ENCODE measurements at places on chromosomes 12 and 14.

DNA sequence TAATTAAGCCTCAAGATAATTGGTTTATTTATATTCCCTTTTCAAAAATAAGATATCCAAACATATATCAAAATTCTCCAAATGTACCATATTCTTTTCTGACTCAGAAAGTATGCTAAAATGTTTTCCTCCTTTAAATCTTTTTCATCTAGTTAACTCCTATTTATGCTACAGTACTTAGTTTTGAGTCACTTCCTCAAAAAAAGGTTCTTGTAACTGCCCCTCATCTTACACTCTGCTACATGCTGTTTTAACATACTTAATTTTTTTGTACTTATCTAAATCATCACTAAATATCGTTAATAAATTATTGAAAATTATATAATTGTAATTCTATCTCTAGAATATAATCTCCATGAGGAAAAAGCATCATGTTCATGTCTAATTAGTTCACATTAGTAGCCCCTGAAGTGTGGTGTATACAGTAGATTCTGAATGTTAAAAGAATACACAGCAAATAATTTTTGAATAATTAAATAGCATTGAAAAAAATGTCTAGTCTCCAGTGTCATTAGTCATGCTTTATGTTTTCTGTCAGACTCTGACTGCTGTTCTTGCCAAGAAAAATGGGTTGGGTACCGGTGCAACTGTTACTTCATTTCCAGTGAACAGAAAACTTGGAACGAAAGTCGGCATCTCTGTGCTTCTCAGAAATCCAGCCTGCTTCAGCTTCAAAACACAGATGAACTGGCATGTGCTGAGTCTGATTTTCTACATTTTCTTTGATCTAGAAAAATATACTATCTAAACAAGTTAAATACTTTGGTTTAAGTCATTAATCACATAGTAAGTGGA, 3.5 kb downstream of the KLRD1 start:
- no peak for DNase-seq

- no peak for DNase-seq
These were observed 39.5 kb downstream of the WASHC3 start for GRCh38 chr12:102022286-102022685.

GRCh38 chr12:71546322-71546861, 106.8 kb downstream of the LGR5 start:
- no peak for DNase-seq

DNA sequence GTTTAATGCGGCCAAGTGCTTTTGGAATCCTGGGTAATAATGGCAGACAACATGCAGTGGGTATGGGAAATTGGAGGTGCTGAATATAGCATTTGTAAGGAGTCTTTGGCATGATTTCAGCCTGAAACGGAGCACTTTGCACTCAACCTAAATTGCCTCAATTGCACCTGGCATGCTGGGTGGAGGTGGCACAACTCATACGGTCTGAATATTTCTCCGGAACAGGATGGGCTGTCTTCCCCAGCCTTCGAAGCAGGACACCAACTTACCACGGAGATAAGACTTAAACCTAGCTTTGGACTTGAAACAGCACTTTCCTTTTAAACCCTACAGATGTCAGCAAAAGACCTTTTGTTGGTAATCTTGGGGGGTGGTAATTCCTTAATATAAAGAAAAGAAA, 153.7 kb upstream of the SRRM4 start:
- no peak for DNase-seq

DNA sequence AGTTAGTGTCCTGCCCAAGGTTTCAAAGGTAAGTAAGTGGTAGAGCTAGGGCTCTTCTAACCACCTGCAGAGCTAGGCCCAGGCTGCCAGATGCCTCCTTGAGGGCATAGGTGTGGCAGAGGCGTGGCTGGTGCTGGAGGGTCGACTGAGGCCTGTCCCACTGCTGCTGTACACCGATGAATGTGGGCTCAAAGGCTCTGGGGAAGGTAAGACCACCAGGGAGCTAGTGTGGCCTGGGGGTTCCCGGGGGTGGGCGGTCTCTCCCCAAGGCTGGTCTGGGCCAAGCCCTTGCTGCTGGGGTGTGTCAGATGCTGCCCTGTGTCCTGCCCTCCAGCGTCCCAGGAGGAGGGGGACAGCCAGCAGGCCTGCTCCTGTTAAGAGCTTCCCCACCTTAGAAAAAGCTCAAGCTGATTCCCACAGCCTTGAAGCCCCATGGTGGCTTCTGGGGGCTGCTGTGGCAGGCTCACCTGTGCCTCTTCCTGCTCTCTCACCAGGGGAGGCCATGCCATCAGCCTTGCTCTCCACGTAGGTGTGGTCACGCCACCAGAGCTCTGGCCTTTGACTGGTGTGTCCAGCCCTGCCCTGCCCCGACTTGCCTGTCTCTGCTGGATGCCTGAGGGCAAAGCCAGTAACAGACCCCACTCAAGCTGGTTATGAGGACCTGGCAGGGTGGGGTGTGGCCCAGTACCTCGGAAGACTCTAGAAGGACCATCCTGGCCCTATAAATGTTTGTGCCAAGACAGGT, 36.8 kb downstream of the SH2B3 start:
- DNase-seq: no peak
